Activated T-helper 1 cell treated with anti-CD3 and anti-CD28 coated beads, Interleukin-12 subunit alpha, Interleukin-12 subunit beta, Interleukin-2, Interleukin-4 antibody, amounts not matched to agents 30 ng/mL and 10 ng/mL and 1 ng/mL, durations not matched to agents 14 hours and 24 hours and 36 hours (primary cell): ENCODE measurements at places on chromosomes 16 and 17.

GRCh38 chr17:12035673-12036072, 15.0 kb downstream of the MAP2K4 start:
- no peak for DNase-seq

DNA sequence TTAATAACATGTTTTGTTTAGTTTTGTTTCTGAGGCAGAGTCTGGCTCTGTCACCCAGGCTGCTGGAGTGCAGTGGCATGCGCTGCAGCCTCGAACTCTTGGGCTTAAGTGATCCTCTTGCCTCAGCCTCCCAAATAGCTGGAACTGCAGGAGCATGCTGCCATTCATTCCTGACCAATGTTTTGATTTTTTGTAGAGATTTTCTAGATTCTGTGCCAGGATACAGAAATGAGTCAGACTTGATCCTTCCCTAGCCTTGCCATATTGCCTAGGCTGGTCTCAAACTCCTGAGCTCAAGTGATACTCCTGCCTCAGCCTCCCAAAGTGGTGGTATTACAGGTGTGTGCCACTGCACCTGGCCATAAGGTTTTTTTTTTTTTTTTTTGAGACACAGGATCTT, 17.7 kb downstream of the TAOK1 start:
- no peak for DNase-seq

DNA sequence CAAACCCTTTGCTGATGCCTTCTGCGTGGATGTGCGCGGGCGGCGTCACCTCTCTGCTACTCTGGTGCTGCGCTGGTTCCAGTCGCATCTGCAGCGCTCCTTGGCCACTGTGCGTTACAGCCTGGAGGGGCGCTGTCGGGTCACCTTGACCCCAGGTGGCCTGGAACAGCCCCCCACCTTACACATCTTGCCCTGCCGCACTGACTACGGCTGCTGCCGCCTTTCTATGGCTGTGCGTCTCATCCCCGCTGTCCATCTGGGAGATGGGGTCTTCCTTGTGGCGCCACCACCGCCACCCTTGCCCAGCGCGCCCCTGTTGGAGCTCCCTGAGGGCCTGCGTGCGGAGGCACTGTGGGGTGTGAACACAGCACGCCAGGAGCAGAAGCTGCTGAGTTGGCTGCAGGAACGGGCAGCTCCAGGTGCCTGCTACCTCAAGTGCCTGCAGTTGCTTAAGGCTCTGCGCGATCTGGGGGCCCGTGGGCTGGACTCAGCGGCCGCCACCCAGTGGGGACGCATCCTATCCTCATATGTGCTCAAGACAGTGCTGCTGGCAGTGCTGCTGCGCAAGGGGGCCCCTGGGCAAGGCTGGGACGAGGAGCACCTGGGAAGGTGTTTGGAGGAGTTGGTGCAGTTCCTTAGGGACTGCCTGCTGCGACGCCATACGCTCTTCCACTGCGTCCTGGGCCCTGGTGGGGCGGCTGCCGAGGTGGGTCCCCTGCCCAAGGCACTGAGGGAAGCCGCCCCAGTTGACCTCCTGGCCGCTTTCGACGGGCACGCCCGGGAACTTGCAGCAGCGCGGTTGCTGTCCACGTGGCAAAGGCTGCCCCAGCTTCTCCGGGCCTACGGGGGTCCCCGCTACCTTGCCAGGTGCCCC, 1.6 kb downstream of the ITPRIPL2 start:
- DNase-seq = no peak

DNA sequence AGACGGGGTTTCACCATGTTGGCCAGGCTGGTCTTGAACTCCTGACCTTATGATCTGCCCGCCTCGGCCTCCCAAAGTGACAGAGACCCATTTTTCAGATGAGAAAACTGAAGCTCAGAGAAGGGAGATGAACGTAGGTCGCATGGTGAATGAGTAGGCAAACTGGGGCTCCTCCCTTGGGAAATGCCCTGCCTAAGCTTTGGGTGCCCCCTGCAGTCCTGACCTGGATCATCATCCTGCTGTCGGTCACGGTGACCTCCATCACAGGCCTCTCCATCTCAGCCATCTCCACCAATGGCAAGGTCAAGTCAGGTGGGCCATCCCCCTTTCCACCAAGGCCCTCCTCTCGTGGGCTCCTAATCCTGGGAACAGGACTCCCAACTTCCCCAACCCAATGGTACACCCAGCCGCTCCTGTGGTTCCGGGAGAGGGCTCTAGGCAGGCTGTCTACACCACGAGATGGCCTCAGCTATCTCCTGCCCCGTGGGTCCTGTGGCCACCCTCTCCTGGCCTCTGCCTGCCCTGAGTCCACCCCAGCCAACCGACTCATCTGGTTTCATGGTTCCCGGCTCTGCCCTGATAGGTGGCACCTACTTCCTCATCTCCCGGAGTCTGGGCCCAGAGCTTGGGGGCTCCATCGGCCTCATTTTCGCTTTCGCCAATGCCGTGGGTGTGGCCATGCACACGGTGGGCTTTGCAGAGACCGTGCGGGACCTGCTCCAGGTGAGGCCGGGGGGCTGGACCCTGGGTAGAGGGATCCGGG, 4.7 kb downstream of the SLC12A3 start:
- DNase-seq = no peak

DNA sequence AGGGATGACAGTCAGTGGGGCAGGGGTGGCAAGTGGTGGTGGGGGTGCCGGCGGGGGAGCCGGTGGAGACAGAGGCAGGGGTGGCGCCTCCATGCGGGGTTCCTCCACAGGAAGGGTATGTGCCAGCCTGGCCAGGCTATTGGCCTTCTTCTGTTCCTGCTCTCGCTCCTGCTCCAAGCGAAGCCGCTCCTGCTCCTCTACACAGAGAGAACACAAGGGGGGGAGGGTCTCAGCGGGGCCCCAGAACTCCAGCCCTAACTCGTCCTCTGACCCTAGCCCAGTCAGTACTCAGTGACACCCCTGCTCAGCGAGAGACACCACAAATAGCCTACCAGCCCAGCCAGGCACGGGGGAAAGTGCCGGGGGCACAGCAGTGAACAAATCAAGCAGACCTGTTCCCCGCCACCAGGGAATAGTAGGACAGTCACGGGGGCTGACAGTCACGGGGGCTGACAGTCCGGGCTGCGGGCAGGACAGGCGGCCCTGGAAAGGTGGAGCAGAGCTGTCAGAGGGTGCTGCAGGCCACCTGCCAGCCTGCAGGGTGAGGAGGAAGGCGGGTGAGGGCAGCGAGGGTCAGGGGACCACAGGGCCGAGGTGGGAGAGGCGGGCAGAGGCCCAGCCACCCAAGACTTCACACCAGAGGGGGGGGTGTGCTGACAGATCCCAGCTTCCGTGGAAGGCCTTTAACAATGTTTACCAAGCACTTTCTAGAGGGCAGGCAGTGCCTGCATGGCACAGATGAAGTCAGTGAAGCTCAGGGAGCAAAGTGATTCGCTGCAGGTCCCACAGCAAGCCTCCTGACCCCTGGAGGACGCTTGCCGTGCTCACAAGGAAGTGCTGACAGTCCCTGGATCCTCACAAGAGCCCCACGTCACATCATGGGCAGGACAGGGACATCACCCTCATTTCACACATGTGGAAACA, 5.3 kb downstream of the MNT start:
- no peak for DNase-seq
